Stimulated activated CD4-positive, alpha-beta T cell treated with anti-CD3 and anti-CD28 coated beads, Interleukin-4, amount 100 ng/mL, for 1 hour (primary cell): ENCODE measurements at places on chromosomes 1 and 21.
A peak's percentile ranks its signal among the peaks of the same experiment; 100 is the strongest.

- no peak for DNase-seq
Measured at GRCh38 chr1:229318056-229318455, 24.8 kb downstream of the CCSAP start.

GRCh38 chr1:77966291-77966690 lies 12.6 kb downstream of the FUBP1 start:
- no peak for DNase-seq

GRCh38 chr1:151485685-151486255 lies 25.4 kb upstream of the CGN start:
- no peak for DNase-seq

DNA sequence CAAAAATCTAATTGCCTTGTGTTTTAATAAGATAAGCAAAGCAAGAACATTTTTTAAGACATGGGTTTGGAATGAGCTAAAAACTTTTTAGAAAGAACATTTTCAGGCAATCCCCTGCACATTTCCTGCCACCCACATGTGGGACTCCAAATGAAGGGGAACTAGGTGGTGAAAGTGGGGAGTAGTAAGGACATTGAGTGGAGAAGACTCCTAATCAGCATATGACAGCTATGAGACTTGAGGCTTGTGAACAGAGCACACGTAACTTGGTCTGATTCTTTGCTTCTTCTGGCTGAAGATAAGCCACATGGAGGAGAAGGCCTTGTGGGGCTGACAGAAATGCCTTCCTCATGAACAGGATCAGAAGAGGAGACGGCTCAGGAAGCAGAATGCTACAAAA lies 50.3 kb downstream of the FCER1A start:
- no peak for DNase-seq

DNA sequence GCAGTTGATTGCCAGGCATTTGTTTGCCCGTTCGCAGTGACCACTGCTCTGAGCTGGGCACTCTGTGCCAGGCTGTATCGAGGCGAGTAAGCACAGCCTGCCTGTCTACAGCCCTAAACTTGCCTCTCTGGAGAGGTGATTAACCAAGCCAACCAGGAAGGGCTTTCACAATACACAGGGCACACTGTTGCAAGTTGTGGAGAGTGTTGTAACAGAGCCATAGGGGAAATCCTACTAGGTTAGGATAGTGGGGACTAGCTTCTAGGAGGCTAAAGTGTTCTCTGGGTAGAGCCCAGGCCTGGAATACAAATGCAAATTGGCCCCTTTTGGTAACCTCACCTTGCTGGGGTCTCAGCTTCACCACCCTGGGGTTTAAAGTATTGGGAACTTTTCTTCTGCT lies 23.8 kb downstream of the PRDM2 start:
- DNase-seq = no peak

DNA sequence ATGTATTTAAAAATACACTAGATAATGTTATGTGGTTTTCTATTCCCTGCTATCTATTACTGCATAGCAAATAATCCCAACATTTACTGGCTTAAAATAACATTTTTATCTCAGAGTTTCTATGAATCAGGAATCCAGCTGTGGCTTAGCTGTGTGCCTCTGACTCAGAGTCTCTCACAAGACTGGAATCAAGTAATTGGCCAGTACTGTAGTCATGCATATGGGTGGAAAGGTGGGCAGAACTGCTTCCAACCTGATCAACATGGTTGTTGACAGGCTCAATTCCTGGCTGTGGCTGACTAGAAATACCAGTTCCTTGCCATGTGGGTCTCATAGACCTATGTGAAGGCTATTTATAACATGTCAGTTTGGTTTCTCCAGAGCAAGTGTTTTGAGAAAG lies 131.8 kb downstream of the PDE4B start:
- no peak for DNase-seq

- no peak for DNase-seq
Measured at GRCh38 chr1:59107516-59107915, 189.4 kb upstream of the FGGY start.

GRCh38 chr1:9235096-9235459 lies 504 bp downstream of the H6PD start:
- DNase-seq = no peak

GRCh38 chr21:28687586-28687985 lies 305.1 kb downstream of the LTN1 start:
- no peak for DNase-seq

- DNase-seq = no peak
Measured at GRCh38 chr1:31439276-31439675, 26.3 kb downstream of the SERINC2 start.

- DNase-seq = no peak
Measured at GRCh38 chr1:36083635-36084496, at the start of gene TEKT2. Gene TEKT2, plus strand, starts transcription at chr1:36084094. Its CDS starts 828 bp downstream, at chr1:36084922.

DNA sequence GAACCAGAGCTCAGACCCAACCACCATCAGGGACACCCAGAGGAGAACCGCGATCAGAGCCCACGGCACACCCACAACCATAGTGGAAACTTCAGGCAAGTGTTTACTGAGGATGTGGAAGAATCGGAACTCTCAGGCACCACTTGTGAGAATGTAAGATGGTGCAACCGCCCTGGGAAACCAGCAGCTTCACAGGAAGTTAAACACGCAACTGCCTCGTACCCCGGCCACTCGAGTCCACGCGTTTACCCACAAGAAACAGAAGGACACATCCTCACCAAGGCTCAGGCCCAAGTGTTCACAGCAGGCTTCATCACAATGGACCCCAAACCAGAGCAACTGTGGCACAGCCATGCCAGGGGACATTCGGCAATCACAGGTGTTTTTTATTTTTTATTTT lies 51.4 kb upstream of the COL6A2 start:
- no peak for DNase-seq

DNA sequence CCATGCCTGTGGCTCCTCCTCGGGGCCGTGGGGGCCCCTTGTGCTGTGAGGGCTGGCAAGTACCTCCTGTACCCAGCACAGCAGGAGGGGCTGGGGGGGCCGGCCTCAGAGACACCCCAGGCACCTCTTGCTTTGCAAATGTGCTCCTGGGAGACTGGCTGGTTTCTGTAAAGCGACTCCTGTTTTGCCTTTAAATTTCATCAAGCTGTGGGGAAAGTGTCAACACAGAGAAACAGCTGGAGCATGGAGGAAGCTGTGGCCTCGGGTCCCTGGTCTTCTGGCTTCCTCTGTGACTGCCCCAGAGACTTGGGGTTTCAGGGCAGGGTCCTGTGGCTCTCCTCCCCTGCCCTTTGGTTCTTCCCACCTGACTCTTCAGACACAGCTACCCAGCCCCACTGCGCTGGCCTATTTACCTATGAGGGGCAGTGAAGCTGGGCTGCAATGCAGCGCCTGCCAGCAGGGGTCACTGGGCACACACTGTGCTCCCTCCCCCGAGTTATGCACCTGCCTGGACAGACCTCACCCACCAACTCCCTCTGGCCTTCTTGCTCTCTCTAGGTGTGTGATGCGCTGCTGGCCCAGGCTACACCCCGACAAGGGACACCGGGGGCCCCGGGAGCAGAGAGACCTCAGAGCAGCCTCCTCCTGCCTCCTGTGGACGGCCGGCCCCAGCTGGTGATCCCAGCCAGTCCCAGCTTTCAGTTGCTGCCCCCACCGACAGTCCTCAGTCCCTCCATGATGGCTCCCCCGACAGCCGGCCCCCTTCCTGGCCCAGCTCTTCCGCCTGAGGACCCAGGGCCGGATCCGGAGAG lies 17.6 kb upstream of the PEX10 start:
- no peak for DNase-seq

DNA sequence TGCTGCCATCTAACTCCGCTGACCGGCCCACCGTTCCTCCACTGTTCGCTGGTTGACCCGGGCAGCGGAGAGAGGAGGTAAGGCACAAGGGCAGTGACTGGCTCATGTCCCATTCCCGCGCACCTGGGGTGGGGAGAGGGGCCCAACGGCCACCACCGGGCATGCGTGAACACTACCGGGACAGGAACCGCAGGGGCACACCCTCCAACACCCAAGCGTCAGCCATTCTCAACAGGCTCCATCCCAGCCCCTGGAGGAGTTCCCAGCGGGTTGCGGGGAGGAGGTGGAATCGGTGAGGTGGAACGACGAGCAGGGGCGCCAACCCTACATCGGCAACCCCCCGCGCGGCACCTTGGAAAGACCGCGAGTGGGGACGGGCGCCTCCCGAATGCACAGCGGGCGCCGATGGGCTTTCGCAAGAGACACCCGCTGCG lies 126.7 kb downstream of the LIPI start:
- no peak for DNase-seq

DNA sequence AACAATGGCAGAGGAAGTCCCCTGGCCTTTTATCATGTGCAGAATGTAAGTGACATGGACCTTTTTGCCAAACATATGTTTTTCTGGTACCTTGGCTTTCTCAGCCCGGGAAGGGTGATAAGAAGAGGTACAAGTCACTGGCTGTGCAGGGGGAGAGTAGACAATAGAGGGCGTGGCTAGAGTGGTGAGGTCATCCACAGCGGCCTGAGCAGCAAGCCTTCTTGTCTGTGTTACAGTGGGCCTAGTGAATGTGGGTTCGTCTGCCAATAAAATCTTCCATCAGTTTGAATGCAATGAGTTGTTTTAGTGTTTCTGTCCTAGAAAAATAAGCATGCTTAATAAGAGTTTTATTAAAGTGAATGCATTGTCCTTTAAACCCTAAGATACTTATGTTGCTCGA lies 59.0 kb upstream of the PGD start:
- no peak for DNase-seq

- no peak for DNase-seq
Measured at GRCh38 chr21:26079366-26079765, 91.2 kb downstream of the APP start.

DNA sequence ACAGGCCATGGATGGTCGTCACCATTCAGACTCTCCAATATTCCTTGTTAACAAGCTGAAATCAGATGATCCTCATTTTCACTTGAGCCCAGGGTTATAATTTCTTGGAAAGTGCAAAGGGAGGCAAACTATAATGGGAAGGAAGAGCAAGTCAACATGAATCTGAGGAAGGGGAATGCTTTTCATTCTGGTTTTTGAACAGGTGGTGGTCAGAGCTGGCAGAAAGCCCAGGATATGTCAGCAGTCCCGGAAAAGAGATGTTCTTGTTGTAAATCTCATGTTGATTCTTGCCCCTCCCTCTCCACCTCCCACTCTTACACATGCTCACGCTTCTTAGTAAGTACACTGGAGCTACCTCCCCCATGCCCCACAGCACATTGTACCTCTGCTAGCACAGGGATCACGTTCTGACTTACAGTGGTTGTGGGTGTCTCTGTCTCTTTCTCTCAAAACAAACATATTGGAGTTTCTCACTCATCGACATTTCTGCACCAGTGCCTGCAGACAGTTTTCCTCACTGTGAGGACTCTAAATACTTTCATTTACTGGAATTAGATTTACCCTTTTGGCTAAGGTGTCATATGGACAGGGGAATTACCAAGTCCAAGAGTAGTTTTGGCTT lies 77.6 kb downstream of the XCL2 start:
- peak; percentile 33 for DNase-seq

DNA sequence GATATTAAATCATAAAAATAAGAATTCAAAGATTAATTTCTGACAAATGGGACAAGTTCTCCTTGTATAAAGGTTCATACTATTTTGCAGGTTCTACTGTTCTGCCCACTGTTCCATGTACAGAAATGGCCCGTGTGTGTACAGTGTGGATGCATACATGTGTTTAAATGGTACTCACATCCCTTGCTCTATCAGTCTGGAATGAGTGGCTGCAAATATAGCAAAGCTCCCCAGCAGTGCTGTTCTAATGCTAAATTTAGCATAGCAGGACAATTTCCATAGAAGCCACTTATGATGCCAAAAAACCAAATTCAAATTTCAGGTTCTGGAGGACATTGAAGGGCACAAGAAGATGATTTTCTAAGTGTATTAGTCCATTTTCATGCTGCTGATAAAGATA lies 9.4 kb upstream of the SEC16B start:
- DNase-seq = no peak

DNA sequence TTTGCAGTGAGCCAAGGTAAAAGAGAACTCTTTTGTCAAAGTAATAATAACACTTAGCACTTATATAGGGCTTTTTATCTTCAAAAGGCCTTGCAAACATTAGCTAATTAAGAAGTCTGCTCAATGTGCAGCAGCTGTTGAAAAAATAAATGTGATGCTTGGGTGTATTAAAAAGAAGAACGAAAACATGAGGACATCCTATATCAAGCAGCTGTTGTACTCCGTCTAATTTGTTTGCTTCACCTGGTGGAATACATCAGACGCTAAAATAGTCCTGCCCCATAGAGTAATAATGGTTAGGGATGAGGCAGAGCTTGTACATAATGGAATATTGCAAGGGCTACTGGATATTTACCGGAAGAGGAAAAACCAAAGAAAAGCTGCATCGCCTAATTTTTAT lies 299.5 kb downstream of the ST6GALNAC3 start:
- DNase-seq = no peak

- no peak for DNase-seq
Measured at GRCh38 chr1:64203420-64203819, at the start of gene UBE2U. Gene UBE2U, plus strand, starts transcription at chr1:64203623. Its CDS starts 428 bp downstream, at chr1:64204051.

- DNase-seq = no peak
Measured at GRCh38 chr1:52769346-52770033, 43.2 kb downstream of the ZYG11B start.

DNA sequence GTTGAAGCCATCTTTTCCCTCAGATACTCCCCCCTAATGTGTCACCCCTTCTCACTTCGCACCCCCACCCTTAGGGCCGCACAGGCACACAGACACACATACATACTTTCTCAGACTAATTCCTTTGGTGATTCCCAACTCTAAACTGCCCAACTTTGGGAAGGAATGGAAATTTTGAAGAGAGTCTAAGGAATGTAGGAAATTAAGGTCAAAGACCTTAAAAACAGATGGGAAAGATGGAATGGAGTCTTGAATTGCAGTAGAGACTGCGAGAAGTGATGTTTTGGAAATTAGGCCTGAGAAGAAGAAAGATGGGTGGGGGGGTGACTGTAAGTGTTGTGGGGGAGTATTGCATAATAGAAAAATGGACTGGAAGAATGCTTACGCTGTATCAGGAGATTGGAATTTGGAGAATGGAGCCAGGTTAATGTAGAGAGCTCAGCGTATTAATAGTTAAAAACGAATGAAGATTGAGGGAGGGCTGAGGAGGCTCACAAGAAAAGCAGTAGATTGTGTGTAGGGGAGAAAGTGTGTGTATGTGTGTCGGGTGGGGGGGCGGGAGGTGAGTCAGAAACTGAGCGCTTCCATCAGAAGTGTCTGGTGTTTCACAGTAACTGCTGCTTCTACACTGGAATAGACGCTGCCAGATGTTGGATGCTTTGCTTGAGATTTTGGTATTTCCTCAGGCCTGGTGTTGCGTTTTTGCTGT lies 1.7 kb downstream of the PIP5K1A start:
- DNase-seq = peak; percentile 7

DNA sequence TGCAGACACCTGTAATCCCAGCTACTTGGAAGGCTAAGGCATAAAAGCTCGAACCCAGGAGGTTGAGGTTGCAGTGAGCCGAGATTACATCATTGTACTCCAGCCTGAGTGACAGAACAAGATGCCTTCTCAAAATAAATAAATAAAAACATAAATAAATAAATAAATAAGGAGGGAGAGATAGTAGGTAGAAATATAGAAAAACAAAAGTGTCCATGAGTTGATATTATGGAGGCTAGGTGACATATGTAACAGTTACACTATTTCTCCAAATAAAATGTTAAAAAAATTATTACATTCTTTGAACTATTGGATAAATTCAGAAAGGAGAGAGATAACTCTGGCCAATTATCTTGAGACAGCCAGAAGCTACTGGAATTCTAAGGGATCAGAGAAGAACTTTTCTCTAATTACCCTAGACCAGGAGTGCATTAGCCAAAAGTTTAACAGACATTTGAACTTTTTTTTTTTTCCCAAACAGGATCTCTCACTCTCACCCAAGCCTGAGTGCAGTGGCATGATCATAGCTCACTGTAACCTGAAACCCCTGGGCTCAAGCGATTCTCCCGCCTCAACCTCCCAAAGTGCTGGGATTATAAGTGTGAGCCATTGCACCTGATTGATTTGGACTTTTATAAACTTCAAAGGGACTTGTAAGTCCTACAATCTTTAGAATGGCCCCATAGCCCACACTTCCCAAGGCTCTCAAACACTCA lies 17.6 kb downstream of the SYNJ1 start:
- no peak for DNase-seq
